ENCODE measurements at places on chromosomes 1 and 21.

DNA sequence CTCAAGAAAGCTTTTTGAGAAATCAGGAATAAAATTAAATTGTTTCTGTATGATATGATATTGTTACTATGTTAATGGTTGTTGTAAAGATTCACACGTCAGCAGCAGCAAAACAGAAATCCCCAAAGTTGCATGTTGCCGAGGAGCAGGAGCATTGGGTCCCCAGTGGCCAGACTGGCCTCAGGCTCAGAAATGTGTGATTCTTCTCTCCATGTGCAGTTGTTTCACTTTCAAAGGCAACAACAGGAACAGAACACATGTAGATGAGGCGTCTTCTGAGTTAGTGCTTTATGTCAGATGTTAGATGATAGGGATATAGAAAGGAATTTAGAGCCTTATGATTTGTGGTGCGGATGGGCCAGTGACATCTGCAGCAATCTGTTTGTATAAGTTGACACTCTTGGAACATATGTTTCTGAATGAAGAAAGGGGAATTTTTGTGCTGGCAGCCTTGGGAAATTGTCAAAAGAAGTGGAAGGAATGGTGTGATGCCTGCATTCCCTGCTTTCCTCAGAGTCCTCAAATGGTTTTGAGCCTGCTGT, 2.1 kb upstream of the TTLL7 start:
- DNase-seq = no peak

GRCh38 chr1:163300568-163300967, 21.2 kb upstream of the NUF2 start:
- no peak for DNase-seq

DNA sequence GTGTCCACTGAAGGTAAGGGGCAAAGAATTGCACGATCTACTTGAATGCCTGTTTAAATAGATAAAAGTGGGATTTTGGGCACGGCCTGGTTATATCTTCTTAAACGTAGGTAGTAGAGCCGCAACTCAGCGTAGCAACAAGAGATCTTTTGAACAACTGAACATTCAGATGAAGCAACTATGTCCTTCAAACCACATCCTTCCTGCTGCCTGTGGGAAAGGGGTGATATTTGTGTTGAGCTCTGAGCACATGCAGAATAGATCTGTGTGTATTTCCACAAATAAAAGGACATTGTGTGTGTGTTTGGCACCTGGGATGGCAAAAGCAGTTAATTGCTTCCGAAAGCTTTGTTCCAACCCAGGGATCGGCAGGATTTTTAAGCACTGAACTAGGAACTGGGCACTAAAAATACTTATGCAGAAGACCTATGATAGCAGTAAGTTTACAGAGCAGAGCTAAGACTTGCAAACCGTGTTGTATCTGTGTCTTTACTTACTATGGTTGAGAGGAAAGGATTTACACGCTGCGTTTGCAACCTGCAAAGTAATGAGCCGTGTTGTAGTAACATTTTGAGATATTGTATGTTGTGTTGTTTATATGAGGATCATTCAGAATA, 333.4 kb downstream of the CHRM3 start:
- peak; percentile 33 for DNase-seq

GRCh38 chr1:27561124-27561899, 42.6 kb downstream of the AHDC1 start:
- no peak for DNase-seq

DNA sequence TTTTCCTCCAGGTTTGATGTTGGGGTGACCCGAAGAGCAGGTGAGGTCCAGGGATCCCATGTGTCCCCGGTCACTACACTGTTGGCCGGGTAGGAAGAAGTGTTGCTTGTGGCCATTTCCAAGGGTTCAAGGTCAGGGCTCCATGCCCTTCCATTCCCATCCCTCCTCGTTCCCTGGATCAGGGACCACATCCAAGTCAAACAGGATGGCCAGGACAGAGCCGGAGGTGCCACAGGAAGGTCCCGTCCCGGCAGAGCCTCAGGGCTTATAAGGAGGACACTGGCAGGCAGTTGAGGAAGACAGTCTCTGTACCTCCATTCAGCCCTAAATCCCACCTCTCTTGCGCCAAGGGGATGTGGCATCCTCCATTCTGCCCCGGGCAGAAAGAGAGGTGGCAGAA, 22.0 kb upstream of the FAM131C start:
- no peak for DNase-seq

- DNase-seq = no peak
Measured at GRCh38 chr21:33273044-33273443, 6.9 kb downstream of the IL10RB start.

DNA sequence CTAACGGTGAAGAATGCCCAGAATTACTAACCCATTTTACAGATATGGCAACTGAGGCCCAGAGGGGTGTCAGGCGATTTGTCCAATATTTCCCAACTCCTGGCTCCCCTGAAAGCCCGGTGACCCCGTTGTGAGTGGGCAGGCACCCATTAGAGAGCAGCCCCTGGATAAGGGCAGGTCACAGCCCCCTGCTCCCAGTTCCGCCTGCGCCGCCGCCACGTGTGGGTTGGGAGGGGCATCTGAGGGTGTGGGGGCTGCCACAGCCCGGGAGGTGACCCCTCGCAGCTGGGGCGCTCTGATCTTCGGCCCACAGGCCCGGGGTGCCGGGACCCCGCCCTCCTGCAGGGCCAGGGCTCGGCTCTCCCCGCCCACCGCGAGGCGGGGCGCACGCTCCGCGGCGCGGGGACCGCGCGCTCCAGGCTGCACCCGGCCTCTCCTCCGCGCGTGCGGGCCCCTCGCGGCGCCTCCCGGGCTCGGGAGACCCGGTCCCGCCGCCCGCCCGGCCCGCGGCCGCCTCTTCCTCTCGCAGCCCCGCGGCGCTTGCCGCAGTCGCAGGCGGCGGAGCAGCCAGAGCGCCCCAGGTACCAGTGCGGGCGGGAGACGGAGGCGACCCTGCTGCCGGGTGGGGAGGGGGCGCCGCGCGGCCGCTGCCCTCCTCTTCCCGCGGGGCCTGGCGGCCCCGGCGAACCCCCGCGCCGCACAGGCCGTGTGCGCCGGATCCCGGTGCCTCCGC, at the start of gene HTR6:
Gene HTR6 (plus strand): TSS at position 423 of the 733 bp plus-strand sequence. CDS start 879 bp downstream, outside the sequence.
- DNase-seq = peak; percentile 35

DNA sequence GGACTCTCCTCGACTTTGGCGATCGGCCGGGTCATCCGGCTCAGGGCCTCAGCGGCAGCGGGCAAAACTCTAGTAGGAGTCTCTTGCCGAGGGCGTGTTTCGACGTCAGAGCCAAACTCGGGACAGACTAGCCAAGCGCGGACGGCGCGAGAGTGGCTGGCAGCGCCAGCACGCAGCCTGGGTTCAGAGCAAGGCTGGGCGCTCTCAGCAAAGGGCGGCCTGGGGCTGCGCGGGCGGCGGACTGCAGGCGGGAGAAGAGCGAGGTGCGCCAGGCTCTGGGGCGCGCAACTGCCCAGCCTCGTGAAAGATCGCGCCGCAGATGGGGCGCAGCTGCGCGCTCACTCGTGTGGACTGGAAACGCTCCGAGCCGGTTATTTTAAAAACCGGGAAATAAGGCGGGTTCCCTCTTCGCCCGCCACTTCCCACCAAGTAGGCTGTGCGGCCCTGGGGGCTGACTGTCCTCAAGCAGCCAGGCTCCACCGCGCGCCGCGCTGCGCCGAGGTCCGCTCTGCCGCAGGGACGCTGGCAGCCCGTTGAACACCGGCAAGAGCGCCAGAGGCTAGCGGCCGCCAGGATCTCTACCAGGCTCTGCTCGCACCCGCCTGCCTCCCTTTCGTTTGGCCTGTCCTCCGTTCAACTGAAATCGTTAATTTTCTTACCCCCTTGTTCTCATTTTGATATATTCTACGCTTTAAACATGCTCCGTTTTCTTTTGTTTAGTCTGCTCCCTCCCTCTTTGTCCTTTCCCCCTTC, 2.4 kb downstream of the ALX3 start:
- DNase-seq = no peak

DNA sequence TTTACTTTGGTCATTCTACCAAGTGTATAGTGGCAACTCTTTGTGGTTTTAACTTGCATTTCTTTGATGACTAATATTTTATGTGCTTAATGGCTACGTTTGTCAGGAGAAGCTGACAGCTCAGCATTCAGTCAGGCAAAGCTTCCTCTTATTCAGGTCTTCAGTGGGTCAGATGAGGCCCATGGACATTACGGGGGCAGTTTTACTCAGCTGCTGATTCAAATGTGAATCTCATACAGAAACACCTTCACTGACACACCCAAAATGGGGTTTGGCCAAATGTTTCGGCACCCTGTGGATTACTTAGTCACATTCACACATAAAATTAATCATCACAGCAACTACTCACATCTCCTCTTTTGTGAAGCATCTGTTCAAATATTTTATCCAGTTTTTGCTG, 104.9 kb upstream of the PLD5 start:
- DNase-seq = no peak

DNA sequence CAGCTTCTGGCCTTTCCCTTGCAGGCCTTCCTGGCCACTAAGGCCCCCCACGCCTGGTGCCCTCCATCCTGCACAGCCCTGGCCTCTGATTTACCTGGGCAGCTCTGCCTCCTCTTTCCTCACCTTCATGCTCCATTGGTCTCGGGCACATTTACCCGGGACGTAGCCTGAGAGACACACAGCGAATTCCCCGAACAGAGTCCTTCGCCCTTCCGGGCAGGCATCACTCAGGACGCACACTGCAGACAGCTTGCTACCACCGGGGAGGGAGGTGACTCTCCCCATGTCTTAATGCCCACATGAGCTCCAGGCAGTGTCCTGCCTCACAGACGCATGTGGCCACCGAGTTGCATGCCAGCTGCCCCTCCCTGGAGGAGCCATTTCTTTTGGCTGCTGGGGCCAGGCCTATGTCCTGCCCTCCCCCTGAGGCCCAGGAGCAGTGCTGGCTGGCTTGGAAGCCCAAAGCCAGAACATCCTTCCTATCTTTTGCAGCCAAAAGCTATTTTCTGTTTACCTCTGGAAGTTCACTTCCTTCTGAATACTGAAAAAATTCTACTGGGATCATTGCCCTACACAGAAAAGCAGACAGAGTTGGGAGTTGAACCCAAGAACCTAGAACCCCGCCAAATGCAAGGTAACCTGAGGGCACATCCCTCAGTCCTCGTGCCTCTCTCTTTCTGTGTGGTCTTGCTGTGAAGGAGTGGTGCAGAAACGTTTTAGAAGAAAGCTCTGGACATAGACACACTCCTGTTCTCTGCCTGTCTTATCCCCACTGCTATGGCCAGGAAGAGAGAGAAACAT, 209.5 kb downstream of the TOMM20 start:
- no peak for DNase-seq

DNA sequence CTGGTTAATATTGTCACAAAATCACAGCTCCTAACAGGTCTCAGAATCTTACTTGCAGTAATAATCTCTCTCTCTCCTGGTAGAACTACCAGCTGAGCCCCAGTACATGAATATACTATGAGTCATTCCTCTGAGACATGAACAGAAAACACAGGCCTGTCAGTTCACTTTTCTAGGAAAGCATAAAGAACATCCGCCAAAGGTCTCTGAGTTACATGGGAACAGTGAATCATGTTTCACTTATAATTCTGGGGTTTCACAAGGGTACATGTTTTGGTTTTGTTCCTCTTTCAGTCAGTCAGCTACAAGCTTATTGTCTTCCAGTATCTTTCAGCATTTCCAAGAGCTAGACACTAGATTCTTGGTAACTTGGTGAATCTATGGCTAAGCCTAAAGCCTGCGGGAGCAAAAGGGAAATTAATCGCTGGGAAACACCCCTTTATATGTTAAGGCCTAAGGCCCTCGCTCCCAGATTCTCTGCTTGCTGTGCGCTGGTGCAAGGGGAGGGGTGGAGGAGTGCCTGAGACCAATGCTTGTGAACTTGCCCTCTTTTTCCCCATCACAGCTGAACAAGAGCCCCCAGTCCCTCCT, 31.7 kb downstream of the IFNGR2 start:
- DNase-seq = no peak

DNA sequence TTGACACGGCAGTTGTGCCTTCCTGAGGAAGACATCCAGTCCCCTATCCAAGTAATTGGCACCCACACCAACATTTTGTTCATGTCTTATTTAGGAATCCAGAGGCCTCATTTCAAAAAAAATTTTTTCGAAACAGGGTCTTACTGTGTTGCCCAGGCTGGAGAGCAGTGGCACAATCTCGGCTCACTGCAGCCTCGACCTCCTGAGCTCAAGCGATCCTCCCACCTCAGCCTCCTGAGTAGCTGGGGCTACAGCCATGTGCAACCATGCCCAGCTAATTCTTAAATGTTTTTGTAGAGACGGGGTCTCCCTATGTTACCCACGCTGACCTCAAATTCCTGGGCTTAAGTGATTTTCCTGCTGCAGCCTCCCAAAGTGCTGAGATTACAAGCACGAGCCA, 9.2 kb upstream of the TRNP1 start:
- DNase-seq = no peak

DNA sequence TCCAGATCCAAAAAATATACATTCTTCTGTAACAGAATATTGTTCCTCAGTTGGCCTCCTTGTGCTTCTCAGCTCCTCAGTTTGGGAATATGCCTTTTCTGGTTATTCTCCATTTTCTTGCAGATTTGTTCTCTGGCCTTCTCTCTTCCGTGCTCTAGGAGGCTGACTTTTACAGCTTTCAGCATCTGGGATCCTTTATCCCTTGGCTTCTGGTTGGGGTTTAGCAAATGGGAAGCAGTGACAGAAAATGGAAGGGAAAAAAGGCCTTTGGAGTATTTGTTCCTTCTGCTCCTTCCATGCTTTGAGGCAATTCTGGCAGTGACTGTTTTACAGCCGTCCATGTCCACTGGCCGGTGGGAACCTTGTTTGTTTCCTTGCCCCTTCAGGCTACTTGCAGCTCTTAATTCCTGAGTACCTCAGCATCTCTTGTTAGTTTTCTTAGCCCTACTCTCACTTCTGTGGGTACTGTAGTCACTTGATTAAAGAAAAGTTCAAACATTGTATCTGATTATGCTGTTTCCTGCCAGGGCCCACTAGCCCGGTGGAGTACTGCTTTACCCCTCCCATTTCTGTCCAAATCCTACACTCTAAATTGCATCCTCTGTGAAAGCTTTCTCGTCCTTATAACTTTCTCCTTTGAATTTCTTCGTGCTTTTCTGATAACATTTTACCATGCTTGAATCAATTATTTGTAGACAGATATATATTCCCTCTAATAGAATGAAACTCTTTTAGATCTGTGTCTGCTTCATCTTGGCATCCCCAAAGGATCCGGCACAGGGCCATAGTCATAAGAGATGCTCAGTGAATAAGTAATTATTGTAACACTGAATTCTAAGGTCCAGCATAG, 118.2 kb downstream of the OSBPL9 start:
- DNase-seq = no peak

- DNase-seq = no peak
Measured at GRCh38 chr21:28884481-28884880, 108.2 kb downstream of the LTN1 start.

GRCh38 chr1:59044535-59045121, 252.3 kb upstream of the FGGY start:
- no peak for DNase-seq

- DNase-seq = no peak
Measured at GRCh38 chr1:154755858-154756730, 114.0 kb downstream of the KCNN3 start.

- peak; percentile 73 for DNase-seq
Measured at GRCh38 chr1:212477014-212477679, 44.4 kb downstream of the NENF start.

Measured in activated CD8-positive, alpha-beta memory T cell treated with anti-CD3 and anti-CD28 coated beads, Interleukin-2, amount 50 U/mL, for 4 hours (primary cell).